Activated naive CD4-positive, alpha-beta T cell treated with Interleukin-2 at 50 U/mL for 16 hours (primary cell): ENCODE measurements at places on chromosomes 4 and X.

- DNase-seq = no peak
Measured at GRCh38 chr4:1503583-1504471, 97.6 kb upstream of the NKX1-1 start.

GRCh38 chrX:109954333-109954732, 48.6 kb upstream of the TMEM164 start:
- DNase-seq = no peak

GRCh38 chr4:155907556-155907955, 4.1 kb downstream of the TDO2 start:
- DNase-seq = no peak

GRCh38 chrX:71111921-71112431, 599 bp upstream of the IL2RG start:
- DNase-seq = no peak

GRCh38 chrX:118983513-118983912, 9.1 kb downstream of the LONRF3 start:
- no peak for DNase-seq

DNA sequence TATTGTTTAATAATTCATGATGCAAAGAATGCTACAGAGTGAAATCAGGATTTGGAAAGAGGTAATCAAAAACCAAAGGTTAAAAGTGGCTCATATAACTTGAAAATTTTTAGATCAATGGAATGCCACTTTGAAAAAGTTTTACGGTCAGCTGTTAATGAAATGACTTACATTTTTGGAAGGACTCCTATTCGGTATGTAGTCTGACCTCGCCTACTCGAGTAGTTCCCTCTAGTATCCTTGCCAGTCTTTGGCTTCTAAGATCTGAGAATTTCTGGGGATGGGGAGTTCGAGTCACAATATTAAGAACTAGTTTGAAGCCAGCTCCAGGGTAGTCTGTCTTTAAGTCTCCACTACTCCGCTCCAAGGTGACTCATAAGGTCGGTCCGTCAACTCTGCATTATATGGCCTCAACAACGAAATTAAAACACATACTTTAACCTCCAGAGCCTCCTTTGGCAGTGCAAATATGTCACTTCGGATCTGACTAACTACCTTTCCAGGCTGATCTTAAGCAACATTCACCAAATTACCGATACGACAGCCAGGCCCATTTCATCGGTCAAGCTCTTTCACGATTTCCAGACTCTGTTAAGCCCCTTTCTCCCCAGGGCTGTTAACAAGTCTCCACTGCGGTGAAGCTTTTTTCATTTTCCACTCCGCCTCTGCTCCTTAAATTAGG, 733 bp upstream of the NAA15 start:
- DNase-seq = no peak

DNA sequence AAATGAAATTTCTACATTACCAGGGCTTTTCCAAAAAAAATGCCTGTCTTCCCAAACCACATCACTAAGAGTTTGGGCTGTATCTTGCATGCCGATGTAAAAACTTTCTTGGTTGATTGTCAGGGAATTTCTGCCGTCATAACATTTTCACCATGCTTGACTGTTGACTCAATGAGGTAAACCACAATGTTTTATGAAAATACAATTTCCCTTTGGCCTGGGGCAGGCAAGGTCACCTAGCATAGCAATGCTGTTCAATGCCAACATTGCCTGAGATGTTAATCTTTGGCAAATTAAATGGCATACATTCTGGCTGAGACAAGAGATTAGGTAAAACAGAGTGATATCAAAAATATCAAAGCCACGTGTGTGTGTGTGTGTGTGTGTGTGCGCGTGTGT, 137.1 kb upstream of the TBL1X start:
- DNase-seq = no peak

DNA sequence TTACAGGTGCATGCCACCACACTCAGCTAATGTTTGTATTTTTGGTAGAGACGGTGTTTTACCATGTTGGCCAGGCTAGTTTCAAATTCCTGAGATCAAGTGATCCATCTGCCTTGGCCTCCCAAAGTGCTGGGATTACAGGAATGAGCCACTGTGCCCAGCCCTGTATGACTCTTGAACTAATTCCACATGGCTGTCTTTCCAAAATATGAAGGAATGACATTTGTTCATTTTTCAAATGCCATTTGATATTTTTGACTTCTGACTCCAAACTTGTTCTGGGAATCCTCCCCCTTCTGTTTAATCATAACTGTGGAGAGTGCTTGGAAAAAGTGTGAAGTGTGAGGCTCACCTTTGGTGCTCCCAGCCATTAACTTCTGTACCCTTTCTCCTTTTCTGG, 119.2 kb downstream of the NHS start:
- no peak for DNase-seq

DNA sequence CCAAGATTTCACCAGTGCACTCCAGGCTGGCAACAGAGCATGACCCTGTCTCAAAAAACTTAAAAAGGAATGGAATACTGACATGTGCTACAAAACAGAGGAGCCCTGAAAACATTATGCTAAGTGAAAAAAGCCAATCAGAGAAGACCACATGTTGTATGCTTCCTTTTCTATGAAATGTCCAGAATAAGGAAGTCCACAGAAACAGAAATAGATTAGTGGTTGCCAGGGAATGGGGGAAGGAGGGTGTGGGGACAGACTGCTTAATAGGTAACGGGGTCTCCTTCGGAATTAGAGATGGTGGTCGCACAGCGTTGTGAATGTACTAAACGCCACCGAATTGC, 30.1 kb upstream of the KIAA0232 start:
- DNase-seq = no peak

DNA sequence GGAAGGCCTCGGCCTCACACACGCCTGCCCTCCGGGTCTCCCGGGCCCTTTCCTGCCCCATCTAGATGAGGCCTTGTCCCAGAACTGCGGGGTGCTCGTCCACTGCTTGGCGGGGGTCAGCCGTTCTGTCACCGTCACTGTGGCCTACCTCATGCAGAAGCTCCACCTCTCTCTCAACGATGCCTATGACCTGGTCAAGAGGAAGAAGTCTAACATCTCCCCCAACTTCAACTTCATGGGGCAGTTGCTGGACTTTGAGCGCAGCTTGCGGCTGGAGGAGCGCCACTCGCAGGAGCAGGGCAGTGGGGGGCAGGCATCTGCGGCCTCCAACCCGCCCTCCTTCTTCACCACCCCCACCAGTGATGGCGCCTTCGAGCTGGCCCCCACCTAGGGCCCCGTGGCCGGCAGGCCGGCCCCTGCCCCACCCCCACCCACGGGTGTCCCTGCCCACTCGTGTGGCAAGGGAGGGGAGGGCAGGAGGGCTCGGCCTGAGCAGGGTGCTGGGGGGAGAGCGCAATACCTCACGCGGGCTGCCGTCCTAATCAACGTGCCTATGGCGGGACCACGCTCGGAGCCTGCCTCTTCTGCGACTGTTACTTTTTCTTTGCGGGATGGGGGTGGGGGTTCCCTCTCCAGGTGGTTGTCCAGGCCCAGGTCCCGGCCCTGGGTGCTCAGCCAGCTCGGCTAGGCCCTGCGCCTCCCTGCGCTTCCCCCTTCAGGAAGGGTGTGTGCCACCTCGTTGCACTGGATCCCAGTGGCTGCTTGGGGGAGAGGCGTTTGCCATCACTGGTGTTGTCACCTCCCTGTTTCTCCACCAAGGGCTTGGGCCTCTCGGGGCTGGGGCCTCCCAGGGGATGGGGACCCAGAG, 3.1 kb downstream of the DUSP9 start:
- DNase-seq = no peak

DNA sequence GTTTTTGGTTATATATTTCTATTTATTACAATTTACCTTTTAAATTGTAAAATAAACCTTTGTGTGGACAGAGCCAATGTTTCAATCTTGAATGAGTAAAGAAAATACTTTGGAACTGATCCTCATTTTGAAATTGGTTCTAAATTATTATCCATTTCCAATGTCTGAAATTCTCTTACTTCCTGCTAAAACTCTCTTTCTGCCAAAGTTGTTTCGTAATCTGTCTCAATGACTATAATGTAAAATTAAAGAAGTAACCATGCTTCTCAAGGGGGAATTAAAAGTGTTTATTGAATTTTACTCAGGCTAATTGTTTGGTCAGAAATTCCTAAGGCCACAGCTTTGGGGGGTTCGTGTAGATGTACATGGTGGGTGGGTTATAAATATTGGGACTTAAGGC, 34.8 kb downstream of the YIPF6 start:
- no peak for DNase-seq
